ENCODE measurements at places on chromosomes 2 and 18.

GRCh38 chr2:218024871-218025270, 22.1 kb upstream of the TNS1 start:
- H3K4me1 ChIP-seq, result peaks cover 25% of the 10 kb centered on the region
- no peak overlapping the region for H3K27ac ChIP-seq
- no peak overlapping the region for H3K4me3 ChIP-seq
- DNase-seq, result no peak
- no peaks in the 10 kb centered on the region for H3K36me3 ChIP-seq

- peak within 1 kb of the TSS; percentile 97 for H3K4me3 ChIP-seq
- H3K27ac ChIP-seq, result peak within 1 kb of the TSS; percentile 86
- peaks cover 12% of the 10 kb centered on the region for H3K4me1 ChIP-seq
- DNase-seq, result peak; percentile 94
- H3K36me3 ChIP-seq, result peaks cover 11% of the 10 kb centered on the region
- no peaks in the 10 kb centered on the region for H3K27me3 ChIP-seq
These were observed at the start of gene ARL4C for GRCh38 chr2:234496835-234497593. ARL4C (minus strand) TSS chr2:234497081; CDS start chr2:234496586, 495 bp downstream.

GRCh38 chr2:98915751-98916358, 20.2 kb downstream of the CRACDL start:
- no peak overlapping the region for H3K27ac ChIP-seq
- H3K4me1 ChIP-seq, result no peaks in the 10 kb centered on the region
- H3K27me3 ChIP-seq, result no peaks in the 10 kb centered on the region
- no peak overlapping the region for H3K4me3 ChIP-seq

GRCh38 chr2:54081574-54081973, 33.8 kb upstream of the ACYP2 start:
- no peak overlapping the region for H3K4me3 ChIP-seq
- no peaks in the 10 kb centered on the region for H3K4me1 ChIP-seq
- H3K27ac ChIP-seq, result no peak overlapping the region
- H3K36me3 ChIP-seq, result no peaks in the 10 kb centered on the region

- H3K27me3 ChIP-seq, result no peaks in the 10 kb centered on the region
- H3K4me3 ChIP-seq, result no peak overlapping the region
- H3K27ac ChIP-seq, result no peak overlapping the region
- no peaks in the 10 kb centered on the region for H3K4me1 ChIP-seq
- H3K36me3 ChIP-seq, result no peaks in the 10 kb centered on the region
These were observed 166.8 kb downstream of the ANKRD30B start for GRCh38 chr18:14914771-14915170.

GRCh38 chr2:240965296-240965904, 33.0 kb upstream of the SNED1 start:
- no peaks in the 10 kb centered on the region for H3K27me3 ChIP-seq
- DNase-seq, result no peak
- H3K4me3 ChIP-seq, result no peak overlapping the region
- H3K36me3 ChIP-seq, result no peaks in the 10 kb centered on the region
- H3K4me1 ChIP-seq, result peaks cover 10% of the 10 kb centered on the region

- no peak for DNase-seq
- no peaks in the 10 kb centered on the region for H3K4me1 ChIP-seq
- no peaks in the 10 kb centered on the region for H3K36me3 ChIP-seq
- H3K27me3 ChIP-seq, result no peaks in the 10 kb centered on the region
These were observed 45.5 kb downstream of the EML4 start for GRCh38 chr2:42214669-42215068.

- no peak overlapping the region for H3K27ac ChIP-seq
- no peaks in the 10 kb centered on the region for H3K27me3 ChIP-seq
- H3K4me1 ChIP-seq, result no peaks in the 10 kb centered on the region
- H3K36me3 ChIP-seq, result no peaks in the 10 kb centered on the region
- no peak overlapping the region for H3K4me3 ChIP-seq
- no peak for DNase-seq
These were observed 76.7 kb upstream of the ZNF397 start for GRCh38 chr18:35164133-35164532.

Measured in neural progenitor cell (in vitro differentiated cells).